Sciatic nerve (tissue), 2 donors: ENCODE measurements at places on chromosomes 3 and 15.
A peak's percentile ranks its signal among the peaks of the same experiment; 100 is the strongest.

DNA sequence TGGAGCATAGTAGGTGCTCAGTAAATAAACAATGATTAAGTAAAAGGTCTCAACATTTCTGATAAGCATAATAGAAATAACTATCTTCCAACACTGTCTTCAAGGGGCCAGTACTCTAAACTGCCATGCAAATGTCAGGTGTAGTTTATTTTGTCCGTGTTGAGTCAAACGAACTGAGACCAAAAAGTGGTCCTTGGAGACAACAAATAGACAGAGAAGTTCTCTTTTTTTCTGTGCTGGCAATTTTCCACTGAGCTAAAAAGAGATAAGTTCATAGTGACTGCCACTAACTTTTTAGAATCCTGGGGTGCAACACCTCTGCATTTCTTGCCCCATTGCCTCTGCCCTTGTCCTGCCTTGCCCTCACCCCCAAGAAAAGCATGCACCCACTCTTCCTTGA, 14.7 kb upstream of the MBNL1 start:
- DNase-seq, result no peak

DNA sequence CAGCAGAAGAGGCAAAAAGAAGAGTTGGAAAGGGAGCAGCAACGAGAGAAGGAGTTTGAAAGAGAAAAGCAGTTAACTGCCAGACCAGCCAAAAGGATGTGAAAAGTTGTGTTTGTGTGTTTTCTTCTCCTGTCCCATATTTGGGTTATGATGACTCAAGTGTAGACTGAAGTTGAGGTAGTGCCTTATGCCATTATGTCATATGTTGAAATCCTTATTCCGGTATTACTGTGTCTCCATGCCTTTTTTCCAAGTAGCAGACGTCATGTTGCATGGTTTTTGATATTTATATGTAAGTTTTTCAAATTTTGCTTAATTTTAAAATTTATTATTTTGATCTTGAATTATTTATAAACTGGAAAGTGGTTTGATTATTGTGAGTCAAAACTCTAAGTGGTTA, 19.2 kb downstream of the BLOC1S6 start:
- no peak for DNase-seq

GRCh38 chr3:52310861-52311575, 5.1 kb upstream of the DNAH1 start:
- DNase-seq, result no peak

DNA sequence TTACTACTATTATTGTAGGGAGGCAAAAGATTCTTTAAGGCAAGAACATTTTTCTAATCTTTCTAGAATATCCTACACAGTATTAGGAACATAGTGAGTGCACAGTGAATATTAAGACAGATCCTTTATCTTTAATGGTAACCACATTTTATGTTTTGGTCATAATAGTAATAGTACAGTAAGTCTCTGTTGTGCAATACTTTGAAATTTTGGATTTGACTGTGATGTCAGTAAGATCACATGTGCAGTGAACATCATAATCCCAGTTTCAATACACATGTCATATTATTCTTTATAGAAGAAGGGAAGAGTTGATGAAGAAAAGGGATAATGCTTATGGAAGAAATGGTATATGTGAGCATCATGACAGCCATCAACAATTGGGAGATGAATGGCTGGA, 10.7 kb downstream of the STT3B start:
- no peak for DNase-seq

DNA sequence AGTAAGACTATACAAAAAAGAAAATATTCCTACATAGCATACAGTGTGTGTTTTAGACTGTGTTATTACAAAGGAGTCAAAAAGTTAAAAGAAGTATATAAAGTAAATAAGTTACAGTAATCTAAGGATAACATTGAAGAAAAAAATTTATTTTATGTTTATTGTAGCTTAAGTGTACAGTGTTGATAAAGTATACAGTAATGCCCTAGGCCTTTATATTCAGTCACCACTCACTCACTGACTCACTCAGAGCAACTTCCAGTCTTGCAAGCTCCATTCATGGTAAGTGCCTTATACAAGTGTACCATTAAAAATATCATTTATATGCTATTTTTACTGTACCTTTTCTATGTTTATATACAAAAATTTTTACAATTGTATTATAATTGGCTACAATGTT, 220.1 kb downstream of the BCHE start:
- no peak for DNase-seq

- peak; percentile 82 for DNase-seq
Measured at GRCh38 chr15:96322536-96323318, 7.8 kb upstream of the NR2F2 start.

DNA sequence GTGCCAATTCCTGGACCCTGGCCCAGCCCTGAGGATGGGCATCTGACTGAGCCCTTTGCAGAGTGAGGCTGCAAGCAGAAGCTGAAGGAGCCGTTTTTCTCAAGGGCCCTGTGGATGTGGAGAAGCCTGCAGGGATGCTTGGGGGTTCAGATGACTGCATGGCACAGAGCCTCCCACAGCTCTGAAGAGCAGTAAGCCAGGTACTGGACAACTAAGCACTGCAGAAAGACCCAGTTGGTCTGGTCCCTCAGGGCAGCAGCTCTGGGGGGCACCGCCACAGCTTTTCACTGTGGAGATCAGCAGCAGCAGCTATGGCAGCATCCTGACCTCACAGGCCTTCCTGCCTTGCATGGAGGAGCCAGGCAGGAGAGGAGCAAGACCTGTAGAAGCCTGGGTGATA, 67.6 kb downstream of the CRYGS start:
- DNase-seq, result no peak

DNA sequence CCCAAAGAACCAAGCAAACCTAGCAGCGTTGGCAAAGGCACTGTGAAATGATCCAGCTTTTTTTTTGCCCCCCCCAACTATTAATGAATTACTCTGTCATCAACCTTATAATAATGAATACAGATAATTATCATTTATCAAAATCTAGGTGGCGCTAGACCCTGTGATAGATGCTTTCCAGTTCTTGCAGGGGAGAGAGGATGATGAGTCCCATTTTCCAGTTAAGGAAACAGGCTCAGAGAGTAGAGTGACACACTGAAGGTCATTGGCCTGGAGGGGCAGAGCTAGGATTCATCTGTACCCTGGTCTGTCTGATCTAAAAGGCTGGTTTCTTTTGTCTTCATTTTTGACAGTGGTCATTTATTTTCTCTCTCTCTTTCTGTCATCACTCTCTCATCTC, 5.0 kb downstream of the ACOX2 start:
- no peak for DNase-seq

DNA sequence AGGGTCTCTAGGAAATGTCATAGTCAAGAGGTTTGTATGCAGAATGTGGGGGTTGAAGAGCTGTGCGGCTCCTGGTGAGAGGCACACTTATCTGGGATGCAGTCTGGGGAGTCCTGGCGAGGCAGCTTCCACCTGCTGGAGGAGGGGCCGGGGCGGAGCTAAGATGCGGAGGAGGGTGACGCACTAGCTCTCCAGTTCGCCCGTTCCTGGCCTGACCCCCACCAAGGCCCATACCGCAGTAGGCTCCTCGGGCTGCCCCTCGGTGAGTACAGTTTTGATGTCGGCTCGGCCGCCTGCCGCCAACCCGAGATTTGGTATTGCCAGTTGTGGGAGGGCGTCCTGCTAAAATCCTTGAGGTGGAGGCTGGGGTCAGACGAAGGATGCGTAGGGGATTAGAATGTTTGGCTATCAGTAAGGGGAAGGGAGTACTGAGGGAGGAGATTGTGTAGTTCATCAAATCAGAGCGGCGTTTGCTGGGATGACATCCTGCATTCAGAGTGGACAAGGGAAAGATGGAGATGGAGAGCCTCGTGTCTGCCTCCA, at the start of gene SCG5:
Gene SCG5 (plus strand): TSS at position 194 of the 543 bp plus-strand sequence. CDS start 1,883 bp downstream, outside the sequence.
- DNase-seq, result no peak

- no peak for DNase-seq
Measured at GRCh38 chr3:48546203-48546829, 10.3 kb downstream of the PFKFB4 start.

GRCh38 chr3:73480187-73480672, 144.5 kb downstream of the PDZRN3 start:
- DNase-seq, result no peak

- DNase-seq, result no peak
Measured at GRCh38 chr3:106255870-106256248, 387.0 kb upstream of the CBLB start.

GRCh38 chr3:101850246-101851051, 1.1 kb downstream of the NFKBIZ start:
- no peak for DNase-seq

- DNase-seq, result no peak
Measured at GRCh38 chr3:157375342-157375986, 61.2 kb upstream of the PTX3 start.

DNA sequence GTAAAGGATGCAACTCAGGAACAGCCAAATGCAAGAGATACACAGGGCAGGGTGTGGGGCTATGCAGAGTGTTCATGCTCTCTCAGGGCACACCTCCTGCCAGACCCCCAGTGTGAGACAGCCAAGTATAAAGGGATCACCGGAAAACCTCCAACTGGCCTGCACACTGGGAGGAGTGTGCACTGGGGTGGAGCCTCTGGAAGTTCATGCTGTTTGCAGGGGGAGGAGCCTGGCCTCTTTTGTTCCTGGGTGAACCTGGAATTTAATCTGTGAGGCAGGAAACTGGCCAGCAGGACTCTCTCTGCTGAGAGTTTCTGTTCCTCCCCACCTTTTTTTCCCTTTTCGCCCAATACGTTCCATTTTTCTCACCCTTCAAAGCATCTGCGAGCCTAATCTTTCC, 204.1 kb downstream of the WNT5A start:
- no peak for DNase-seq

DNA sequence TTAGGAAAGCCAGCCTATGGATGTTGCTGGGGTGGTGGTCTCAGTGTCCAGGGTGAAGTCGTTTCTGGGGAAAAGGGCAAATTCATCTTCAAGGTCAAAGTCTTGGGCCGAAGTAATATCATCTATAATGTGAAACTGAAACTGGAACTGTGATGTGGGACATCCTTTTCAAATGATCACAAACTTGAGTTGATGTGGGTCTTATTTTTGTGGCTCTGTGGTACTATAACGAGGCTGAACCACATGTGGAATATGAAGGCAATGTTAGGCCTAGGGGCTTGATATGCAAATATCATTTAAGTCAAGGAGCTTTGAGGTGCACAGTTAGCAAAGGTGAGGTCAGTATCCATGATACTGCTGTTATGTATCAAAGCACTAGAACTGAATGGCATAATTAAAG, 1.5 kb upstream of the CD200R1L start:
- DNase-seq, result no peak

GRCh38 chr3:193812791-193813500, 219.9 kb downstream of the OPA1 start:
- no peak for DNase-seq

DNA sequence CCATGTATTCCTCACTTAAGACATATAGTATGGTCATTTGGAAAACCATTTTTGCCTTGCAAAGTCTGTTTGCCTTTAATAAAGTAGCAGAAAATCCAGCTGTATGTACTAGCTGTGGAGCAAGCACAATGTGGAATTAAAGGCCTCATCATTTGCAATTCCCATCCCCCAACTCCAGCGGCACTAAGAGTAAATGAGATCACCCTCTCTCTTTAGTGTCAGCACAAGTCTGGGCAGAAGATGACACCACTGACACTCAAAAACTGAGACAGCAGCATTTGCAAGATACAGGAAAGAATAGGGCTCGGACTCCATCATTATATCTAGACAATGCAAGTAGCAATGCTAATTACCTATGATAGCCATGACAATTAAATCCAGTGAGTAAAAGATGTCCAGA, 24.7 kb upstream of the DYNC1LI1 start:
- DNase-seq, result no peak

GRCh38 chr15:52695154-52695553, 16.0 kb upstream of the ATOSA start:
- DNase-seq, result no peak

DNA sequence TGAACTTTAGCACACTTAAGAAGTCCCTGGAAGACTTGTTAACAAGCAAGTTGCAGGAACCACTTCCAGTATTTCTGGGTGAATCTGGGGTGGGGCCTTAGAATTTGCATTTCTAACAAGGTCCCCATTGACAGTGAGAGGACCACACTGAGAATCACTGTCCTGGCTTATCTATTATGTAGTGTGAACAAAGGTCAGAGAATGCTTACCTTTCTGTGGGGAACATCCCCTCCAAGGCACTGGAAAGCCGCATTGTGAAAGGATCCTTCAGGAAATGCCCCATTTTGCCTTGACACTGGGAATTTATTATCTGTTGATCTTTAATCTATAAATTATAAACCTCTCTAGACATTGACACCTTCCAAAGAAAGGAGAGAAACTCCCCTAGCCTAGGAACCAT, 74.8 kb downstream of the IGF2BP2 start:
- DNase-seq, result no peak

GRCh38 chr15:99333413-99333812, 82.1 kb downstream of the LRRC28 start:
- DNase-seq, result no peak

DNA sequence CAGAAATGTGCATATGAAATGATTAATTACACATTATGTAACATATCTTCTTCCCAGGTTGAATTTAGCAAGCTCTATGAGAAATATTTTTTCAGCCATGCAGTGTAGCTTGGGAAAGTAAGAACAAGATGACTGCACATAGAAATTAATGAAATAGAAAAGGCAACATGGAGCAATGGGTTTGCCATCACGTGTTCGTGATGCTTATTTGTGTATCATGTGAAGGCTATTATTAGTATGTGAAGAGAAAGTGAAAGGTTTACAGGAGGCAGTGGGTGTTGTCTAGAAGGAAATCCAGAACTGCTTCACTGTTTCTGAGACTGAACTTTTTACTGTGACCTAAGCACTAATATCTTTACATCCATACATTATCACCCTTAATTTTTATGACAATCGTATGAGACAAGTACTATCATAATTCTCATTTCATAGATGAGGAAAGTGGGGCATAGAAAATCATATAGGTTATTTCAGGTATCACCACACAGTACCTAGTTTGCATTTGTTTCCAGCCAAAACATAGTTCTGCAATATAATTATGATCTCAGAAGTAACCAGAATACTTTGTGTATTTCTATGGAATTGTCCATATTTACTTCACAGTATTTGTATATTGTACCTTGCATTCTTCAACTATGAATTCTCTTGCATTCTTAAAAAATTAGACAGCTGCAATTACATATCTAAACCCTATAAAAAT, 14.9 kb downstream of the SERPINI1 start:
- no peak for DNase-seq

- DNase-seq, result no peak
Measured at GRCh38 chr15:94743668-94744067, 512.3 kb downstream of the MCTP2 start.
